NCI-H69 (cell line): ENCODE measurements at places on chromosomes 1 and 21.
A peak's percentile ranks its signal among the peaks of the same experiment; 100 is the strongest.

DNA sequence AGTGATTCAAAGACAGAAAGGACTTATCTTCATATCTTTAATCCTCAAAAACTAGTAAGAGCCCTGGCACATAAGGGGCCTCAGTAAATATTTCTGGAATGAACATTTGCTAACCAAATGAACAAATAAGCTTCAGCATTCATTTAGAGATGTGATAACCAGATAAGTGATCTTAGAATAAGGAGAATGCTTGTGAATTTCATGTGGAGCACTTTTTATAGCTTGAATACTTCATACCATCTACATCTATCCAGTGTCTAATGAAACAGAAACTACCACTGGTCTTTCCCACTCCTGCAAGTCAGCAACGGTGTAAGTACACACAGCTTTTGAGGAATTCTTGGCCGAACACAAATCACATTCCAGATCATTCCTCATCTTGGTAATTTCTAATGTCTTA, 38.5 kb downstream of the EDEM3 start:
- DNase-seq: no peak

DNA sequence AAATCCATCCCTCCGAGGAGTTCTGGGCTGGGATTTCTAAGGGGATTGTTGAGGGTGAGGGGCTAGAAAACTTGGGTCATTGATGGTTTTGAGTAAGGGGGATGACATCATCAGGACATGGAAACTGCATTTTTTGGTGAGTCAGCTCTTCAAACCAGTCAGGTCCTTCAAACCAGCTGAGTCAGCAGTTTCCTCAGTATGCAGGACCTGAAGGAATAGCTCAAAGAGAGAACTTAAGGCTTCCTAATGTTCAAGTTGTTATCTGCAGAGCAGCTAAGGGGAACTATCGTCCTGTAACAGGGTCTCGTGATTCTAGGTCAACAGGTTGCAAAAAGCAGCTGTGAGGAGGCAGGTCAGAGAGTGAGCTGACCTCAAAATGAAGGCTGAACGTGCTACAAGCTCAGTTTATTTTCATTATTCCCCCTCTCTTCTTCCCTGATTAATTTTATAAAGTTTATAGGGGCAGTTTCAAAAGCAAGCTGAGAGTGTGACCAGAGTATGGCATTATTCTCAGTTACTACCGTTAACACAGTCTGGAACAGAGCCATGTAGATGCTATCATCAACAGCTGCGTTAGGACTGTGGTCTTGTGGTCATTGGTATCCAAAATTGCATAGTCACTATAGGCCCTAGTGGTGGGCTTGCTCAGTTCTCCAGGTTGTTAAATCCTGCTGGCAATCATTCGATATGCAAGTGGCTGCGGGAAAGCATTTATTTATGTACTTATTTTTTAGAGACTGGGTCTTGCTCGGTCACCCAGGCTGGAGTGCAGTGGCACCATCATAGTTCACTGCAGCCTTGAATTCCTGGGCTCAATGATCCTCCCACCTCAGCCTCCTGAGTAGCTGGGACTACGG, 10.7 kb upstream of the SDC3 start:
- DNase-seq: no peak

GRCh38 chr1:119771770-119772169, 3.1 kb upstream of the HMGCS2 start:
- no peak for DNase-seq

DNA sequence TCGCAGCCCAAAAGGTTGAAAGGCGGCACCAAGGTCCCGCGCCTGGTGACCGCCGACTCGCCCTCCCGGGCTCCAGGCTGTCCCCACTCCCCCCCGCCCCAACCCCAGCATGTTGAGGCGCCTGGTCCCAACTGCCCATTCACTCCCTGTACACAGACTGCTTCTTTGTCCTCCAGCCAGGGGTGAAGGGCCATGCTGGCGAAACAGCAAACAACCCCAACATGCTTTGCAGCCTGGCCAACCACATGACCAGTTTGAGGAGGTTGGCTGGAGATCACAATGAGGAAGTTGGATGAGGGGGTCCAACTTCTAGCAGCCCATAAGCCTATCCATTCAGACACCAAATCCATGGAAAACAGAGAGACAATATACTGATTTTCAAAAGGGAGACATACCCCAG, 13.5 kb downstream of the PDE9A start:
- no peak for DNase-seq

- no peak for DNase-seq
These were observed 54.6 kb downstream of the PRDM2 start for GRCh38 chr1:13754510-13755103.

DNA sequence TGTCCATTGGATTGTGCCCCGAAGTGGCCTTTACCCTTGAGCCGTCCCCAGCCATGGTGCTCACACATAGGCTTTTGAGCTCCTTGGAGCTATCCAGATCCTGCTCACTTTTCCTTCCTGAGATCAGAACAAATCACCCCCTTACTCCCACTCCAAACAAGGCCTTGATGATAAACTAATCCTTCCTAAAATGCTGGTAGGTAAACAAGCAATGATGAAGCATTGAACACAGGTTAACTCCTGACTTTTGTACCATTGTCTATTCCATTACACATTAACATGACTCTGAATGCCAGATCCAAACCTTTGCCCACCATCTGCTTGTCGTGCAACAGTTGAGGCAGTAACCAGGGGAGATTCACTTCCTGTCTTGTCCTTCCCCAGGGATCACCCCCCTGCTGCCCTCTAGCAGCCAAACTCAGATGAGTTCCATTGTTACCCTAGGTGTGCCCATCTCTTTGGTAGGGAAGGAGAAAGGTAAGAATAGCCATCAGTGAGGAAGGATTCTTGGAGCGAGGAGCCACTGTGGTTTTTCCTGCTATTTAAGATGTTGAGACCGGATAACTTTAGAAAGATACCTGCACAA, 79.5 kb upstream of the DNAJC6 start:
- DNase-seq: peak; percentile 3

DNA sequence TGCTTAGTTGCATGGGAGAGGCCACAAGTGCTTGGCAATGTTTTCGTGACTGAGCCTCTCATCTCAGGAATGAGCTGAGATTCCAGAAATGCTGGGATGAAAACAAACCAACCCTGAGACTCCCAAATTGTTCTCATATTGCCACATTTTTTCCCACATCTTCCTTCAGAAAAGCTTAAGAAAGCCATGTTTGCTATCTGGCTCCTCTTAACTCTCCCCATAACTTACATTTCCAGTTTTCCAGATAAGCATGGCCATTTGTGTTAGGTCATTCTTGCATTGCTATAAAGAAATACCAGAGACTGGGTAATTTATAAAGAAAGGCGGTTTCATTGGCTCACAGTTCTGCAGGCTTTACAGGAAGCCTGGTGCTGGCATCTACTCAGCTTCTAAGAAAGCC, 17.2 kb downstream of the DSCAM start:
- no peak for DNase-seq

DNA sequence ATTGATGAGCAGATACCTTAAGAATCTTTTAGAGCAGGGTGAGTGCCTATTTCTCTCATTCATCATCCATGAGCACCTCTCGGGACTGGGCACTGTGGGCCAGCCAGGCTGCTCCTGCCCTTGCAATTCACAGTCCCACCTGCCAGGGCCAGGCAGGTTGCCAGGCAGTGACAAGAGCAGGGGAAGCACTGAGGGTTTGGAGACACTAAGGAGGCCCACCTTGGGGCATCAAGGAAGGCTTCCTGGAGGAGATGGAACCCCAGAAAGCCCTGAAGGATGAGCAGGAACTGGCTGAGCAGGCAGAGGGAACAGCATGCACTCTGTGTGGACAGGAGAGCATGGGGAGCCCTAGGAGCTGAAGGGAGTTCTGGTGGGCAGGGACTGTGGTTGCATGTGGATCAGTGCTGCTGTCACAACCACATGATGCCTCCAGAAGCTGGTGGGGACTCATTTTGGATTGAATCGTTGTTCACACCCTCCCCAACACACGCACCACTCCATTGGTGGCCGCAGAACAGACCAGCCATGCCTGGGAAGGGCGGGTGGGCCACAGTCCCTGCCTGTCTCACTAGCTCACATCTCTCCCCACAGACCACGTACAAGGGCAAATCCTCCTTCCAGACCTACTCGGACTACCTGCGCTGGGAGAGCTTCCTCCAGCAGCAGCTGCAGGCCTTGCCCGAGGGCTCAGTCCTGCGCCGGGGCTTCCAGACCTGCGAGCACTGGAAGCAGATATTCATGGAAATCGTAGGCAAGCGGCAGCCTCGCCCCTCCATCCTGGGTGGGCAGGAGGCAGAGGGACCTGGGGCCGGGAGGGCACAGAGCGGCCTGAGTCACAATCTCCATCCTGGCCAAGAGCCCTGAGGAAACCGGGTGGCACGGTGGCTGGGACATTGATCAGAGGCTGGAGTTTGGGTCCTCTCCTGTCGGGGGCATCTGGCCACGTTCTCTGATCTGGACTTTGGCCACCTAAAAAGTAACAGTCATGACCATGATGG, 55.1 kb downstream of the DISP3 start:
- DNase-seq: no peak

DNA sequence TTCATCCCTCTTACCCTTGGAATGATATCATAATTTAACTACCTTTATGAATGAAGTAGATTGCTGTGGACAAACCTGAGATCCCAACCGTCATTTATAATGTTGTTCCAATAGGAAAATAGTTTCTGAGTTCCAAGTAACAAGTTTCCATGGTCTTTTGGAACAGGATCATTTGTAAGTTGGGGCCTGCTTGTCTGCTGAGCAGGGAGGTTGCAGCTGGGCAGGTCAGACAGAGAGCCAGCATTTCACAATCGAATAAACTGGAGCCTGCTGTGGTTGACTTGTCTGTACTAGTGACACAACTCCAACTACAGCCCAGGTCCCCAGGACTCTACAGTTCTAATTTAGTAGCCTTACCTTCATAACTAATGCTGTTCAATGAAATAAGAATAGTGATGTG, 18.6 kb upstream of the RALGPS2 start:
- no peak for DNase-seq

DNA sequence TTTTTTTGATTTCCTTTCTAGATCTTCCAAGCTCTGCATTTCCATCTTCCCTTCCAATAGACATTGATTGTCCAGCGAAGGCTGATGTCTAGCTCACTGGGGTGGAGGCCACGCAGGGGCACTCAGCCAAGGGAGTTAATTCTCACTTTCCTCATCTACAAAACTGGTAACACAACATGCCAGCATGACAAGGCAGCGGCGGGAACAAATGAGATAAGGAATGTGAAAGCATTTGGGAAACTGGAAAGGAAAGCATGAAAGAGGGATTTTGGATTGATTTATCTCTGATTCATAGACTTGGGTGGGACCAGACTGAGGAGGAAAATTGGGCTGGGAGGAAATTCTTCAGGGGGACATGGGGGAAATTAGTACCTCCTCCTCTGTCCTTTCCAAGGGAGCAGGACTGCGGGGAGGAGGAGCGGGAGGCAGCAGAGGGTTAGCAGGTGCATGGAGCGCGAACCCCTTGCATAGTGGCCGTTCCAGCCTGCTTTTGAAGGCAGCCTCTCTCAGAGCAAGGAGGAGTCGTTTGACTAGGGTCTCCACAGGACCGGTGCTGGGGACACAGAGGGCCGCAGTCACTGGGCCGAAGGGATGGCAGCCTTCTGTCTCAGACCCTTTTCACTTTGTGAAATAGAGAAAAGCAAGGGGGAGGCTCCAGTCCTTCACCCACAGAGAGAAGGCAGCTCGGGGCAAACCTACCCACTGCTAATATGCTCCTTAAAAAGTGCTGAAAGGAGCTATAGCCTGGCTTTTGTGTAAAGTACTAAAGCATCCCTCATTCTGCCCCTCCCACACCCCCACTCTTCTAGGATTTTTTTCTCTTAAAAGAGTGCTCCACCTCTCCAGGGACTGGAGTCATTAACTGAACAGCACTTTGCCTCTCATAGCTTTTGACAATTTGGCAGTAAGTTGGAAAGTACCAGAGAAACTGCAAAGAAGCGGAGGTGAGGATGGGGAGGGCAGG, 89.2 kb downstream of the PLXNA2 start:
- peak; percentile 39 for DNase-seq

DNA sequence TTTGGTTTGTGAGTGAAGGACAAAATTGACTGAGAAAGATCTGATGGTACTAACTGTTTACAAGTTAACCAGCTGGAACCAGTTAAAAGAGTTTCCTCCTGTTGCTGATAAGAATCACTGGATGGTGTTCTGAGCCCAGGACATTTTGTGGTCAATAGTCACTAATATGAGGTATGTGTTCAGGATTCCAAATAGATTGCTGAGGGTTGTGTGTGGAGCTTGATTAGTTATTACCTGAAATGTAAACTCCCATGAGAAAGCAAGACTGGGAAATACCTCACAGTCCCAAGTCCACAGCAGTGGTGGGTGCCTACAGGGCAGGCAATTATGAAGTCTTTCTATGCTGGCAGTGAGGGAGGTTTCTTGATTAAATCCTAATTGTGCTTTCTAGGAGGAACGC, 164.6 kb downstream of the DNM3 start:
- no peak for DNase-seq

DNA sequence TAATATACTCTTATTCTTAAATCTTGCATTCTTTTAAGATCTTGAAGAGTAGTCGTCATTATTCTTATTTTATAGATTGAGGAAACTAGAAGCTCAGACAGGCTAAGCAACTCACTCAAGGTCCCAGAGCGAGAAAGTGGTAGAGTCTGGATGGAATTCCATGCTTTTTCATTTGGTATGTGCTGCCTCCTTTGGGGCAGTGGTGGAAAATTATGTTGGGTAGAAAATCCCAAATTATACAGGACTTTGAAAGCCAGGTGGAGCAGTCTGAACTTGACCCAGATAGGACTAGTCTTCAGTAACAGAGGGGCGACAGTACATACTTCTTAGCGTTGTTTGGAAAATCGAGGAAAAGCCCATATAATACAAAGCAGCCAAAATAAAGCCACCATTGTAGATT, 205.6 kb downstream of the ATG4C start:
- peak; percentile 37 for DNase-seq

- DNase-seq: no peak
These were observed 138.6 kb downstream of the POU2F1 start for GRCh38 chr1:167359295-167359694.

DNA sequence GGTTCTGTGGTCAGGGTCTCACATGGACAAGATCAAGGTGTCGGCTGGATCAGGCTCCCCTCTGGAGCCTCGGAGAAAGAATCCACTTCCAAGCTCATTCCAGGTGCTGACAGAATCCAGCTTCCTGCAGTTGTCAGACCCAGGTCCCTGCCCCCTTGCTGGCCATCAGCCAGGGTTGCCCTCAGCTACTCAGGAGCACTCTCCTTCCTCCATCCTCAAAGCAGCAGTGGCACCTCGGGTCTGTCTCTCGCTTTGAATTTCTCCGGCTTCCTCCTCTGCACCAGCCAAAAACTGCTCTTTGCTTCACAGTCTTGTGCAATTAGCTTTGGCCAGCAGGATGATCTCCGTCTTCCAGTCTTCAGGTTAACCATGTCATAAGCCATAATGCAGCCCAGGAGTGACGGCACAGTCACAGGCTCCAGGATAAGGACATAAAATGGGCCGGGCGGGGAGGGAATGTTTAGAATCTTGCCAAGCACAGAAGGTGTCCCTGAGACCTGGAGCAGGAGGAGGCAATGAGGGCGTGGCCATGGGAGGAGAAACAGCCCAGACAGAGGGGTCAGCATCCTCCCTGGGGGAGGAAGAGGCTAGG, 79.4 kb upstream of the SLC25A33 start:
- no peak for DNase-seq
